Activated CD4-positive, alpha-beta T cell treated with anti-CD3 and anti-CD28 coated beads, Interleukin-2, amount 50 U/mL, for 16 hours (primary cell): ENCODE measurements at places on chromosomes 16 and 17.

DNA sequence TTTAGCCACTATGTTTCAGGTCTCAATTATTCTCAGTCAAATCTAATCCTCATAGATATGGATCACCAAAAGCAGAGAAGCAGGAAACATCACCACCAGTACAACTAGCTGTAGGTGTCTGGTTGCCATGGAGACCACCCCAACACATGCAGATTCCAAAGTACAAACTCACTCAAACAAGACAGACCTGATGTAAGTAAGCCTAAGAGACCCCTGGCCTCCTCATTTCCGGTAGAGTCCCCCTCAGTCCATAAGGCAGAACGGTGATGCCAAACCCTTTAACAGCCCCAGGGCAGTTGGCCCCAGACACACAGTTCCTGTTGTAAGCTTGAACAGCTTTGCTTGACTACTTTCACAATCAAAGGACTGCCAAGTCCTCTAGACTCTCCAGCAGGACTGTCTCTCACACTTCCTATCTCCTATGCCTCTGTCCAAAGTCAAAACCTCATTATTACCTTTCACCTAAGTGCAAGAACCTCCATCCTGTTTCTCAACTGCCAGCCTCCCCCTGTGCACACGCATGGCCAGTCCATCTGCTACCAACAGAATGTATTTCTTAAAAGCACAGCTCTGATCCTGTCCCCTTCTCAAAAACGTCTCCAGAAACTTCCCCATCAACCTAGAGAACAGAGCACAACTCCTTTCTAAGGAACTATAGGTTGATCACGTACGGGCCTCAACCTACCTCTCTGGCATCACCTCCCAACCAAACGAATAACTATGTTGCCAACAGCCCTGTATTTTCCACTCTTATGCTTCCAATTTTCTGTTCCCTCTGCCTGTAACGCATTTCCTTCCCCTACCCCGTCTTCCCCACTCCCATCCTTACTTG lies 23.9 kb downstream of the SLC39A11 start:
- no peak for DNase-seq

DNA sequence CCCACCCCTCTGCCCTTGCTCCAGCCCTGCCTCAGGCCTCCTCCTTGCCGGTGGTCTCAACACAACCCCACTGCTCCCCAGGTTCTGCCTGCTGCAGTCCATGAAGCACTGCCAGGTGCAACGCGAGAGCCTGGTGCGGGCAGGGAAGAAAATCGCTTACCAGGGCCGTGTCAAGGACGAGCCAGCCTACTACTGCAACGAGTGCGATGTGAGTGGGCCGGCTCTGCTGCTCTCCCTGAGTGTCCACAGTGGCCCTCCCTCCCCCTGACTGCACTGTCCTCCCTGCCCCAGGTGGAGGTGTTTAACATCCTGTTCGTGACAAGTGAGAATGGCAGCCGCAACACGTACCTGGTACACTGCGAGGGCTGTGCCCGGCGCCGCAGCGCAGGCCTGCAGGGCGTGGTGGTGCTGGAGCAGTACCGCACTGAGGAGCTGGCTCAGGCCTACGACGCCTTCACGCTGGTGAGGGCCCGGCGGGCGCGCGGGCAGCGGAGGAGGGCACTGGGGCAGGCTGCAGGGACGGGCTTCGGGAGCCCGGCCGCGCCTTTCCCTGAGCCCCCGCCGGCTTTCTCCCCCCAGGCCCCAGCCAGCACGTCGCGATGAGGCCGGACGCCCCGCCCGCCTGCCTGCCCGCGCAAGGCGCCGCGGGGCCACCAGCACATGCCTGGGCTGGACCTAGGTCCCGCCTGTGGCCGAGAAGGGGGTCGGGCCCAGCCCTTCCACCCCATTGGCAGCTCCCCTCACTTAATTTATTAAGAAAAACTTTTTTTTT lies 1.8 kb upstream of the TMEM88 start:
- no peak for DNase-seq

GRCh38 chr17:76365256-76365903 lies 11.7 kb upstream of the PRPSAP1 start:
- no peak for DNase-seq

DNA sequence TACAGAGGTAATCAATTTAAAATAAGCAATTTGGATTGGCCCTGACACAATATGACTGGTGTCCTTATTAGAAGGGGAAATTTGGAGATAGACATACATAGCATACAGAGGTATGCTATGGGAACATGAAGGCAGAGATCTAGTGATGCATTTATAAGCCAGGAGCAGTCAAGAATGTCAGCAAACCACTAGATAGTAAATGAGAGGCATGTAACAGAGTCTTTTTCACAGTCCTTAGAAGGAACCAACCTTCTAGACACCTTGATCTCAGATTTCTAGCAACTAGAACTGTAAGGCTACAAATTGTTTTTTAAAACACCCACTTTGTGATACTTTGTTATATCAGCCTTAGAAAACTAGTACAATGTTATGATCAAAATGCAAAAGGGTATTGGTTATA lies 54.3 kb upstream of the CA10 start:
- DNase-seq = no peak
